ENCODE measurements at places on chromosomes 11 and 22.

DNA sequence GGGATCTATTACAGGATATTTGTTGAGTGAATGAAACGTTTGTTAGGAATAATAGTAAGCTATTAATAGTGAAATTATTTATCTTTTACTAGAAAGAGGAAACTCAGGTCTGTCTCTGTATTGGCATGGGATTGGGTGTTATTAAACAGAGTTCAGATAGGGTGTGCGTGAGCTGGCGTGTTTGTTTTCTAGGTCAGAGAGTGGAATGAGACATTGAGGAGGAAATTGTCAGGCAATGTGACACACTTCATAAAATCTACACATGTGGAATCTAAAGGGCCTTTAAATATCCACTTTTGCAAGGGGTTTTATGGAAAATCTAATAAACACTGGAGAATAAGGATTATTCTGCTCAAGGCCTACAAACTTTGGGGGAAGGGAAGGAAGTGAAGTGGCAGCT is 552.9 kb downstream of the NTM start:
- no peak for DNase-seq

DNA sequence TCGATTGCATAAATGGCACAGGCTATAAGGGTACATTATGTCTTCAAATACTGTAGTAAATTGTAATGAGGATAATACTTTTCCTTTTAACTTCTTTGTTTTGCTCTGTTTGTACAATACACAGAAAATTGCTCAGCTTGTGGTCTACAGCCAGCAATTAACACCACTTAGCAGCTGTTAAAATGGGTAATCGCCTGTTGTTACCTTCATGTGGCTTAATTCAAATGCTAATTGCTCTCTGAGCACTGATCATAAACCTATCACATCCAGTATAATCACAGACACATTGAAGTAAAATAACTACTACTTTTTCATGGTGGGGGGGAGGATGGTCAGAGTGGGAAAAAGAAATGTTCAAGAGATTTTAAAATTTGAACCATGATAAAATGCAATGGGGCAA is 1164.1 kb upstream of the CNTN5 start:
- DNase-seq, result no peak

- DNase-seq, result no peak
Measured at GRCh38 chr22:46256358-46256958, 6.4 kb upstream of the CDPF1 start.

DNA sequence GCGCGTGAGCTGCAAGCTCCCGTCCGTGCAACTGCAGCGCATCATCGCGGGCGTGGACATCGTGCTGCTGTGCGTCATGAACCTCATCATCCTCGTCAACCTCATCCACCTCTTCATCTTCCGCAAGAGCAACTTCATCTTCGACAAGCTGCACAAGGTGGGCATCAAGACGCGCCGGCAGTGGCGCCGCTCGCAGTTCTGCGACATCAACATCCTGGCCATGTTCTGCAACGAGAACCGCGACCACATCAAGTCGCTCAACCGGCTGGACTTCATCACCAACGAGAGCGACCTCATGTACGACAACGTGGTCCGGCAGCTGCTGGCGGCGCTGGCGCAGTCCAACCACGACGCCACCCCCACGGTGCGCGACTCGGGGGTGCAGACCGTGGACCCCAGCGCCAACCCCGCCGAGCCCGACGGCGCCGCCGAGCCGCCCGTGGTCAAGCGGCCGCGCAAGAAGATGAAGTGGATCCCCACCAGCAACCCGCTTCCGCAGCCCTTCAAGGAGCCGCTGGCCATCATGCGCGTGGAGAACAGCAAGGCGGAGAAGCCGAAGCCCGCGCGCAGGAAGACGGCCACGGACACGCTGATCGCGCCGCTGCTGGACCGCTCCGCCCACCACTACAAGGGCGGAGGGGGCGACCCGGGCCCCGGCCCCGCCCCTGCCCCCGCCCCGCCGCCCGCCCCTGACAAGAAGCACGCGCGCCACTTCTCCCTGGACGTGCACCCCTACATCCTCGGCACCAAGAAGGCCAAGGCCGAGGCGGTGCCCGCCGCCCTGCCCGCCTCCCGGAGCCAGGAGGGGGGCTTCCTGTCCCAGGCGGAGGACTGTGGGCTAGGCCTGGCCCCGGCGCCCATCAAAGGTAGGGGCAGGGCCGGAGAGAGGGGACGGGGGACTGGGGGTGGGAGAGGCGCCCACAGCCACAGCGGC is 7.3 kb downstream of the PANX2 start:
- DNase-seq, result no peak

- no peak for DNase-seq
Measured at GRCh38 chr22:28123989-28124766, 205.1 kb upstream of the PITPNB start.

DNA sequence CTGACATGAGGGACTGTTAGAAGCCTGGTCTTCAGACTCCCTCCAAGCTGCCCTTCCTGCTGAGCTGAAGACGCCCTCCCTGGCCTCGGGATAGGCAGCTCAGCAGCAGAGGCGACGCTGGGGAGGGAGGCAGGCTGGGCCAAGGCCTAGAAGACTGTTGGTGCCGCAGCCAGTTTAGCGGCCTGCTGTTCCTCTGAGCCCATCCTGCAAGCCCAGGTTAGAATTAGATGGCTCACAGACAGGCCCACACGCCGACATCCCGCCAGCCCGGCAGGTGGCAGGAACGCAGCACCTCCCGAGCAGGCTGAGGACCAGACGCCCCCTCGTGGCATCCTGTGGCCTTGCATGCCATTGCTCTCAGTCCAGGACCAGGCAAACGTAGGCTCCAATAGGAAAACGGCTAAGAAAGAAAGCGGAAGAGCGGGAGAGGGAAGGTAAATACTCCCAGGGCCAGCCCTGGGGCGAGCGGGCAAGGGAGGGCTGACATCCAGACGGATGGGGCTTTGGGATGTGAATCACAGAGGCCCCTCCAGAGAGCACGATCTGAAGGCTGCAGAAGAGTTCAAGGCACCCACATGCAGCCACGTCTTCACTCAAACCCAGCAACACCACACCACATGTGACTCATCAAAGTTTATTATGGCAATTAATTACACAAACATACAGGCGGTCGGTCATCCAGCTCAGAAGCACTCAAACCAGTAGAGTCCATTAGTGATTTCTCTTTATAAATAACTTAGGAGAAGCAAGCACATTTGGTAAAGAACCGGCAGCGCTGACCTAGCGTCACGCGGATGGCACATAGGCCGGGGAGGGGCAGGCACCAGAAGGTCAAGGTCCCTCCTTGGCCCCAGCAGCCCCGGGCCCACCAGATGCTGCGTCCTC is 27.6 kb downstream of the CD5 start:
- peak; percentile 90 for DNase-seq

DNA sequence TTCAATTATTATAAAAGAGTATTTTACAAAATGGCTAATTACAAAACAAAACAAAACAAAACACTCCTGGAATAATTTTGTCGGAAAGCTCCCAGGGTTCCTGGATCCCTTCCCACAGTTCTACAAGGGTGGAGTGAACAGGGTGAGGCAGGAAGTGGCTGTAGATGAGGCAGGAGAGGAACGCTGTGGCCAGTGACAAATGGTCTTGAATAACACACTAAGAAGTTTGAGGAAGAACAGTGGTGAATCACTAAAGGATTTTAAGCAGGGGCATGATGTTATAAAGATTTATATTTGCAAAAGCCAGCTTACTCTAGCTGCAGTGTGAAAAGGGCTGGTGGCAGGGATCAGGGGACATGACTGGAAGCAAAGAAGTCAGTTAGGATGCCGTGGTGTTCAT is 33.8 kb upstream of the APOA1 start:
- peak; percentile 90 for DNase-seq

DNA sequence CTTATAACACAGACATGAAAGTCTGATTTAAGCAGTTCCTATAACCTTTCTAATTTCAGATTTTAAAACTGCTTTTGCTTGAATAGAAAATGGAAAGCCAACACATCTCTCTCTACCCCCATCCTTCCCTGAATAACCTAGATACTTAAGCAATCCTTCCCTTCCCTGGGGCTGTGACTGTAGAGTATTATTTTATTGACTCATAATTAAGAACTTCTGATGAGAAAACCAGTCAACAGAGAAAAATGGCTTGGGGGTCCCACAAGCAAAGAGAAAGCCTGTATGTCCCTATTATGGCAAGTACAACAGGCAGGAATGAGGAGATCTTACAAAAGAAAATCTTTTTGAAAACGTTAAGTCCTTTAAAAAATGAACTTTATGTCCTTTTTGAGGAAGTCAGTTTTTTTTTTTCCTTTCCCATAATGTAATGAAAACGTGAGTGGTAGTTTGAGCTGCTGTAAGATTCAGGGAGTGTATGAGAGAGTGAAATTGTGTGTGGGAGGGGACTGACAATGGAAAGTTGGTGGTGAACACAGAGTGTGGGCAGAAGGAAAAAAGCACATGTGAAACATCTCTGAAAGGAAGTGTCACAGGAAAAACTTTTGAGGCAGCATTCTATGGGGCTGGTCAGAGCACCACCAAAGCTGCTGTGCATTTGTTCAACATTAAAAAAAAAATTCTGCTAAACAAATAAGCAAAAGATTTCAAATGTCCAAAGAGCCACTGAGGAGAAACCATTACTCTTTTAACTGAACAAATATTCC is 154.6 kb downstream of the MAML2 start:
- peak; percentile 79 for DNase-seq

- DNase-seq, result peak; percentile 72
Measured at GRCh38 chr11:12587333-12587991, 86.8 kb upstream of the TEAD1 start.
